ENCODE measurements at places on chromosomes 1 and 21. TPM values are rescaled to one million over a fixed set of nuclear protein-coding genes. Genes with fewer than 3 reads are reported as not detected.

The SPRR1B gene
- not detected for total RNA-seq

The SHISAL2A gene
- total RNA-seq: not detected

The PGBD5 gene
- 1.1 TPM for total RNA-seq

The TEDDM1 gene
- total RNA-seq: not detected

The COL24A1 gene
- 0.03 TPM for total RNA-seq

The LCE6A gene
- not detected for total RNA-seq

The C1orf122 gene
- 49.6 TPM for total RNA-seq

The SLAMF6 gene
- not detected for total RNA-seq

The KCNJ6 gene
- total RNA-seq: 2.7 TPM

The ZNF683 gene
- total RNA-seq: not detected

The NPHS2 gene
- not detected for total RNA-seq

The TAL1 gene
- not detected for total RNA-seq

The CMPK1 gene
- 61.9 TPM for total RNA-seq

The ARTN gene
- total RNA-seq: 0.23 TPM

The GJA9 gene
- total RNA-seq: 0.08 TPM

The SLC30A1 gene
- 26.4 TPM for total RNA-seq

The MAP3K21 gene
- total RNA-seq: 13.9 TPM

The ZYG11A gene
- total RNA-seq: 2.3 TPM

The RBBP4 gene
- 86.5 TPM for total RNA-seq

The CLIC6 gene
- total RNA-seq: 0.08 TPM

The VANGL2 gene
- total RNA-seq: 1.2 TPM

The C1orf52 gene
- total RNA-seq: 20.4 TPM

The ANKRD45 gene
- 0.14 TPM for total RNA-seq

The TSPAN1 gene
- total RNA-seq: 2.3 TPM

The FLG2 gene
- not detected for total RNA-seq

The SDCCAG8 gene
- 50.0 TPM for total RNA-seq

The OR10Z1 gene
- not detected for total RNA-seq

The C1orf21 gene
- total RNA-seq: 9.0 TPM

The ERICH3 gene
- total RNA-seq: not detected

The INKA2 gene
- 1.8 TPM for total RNA-seq

All from A549 treated with DMSO at 1 μM for 4 hours (cell line).